ENCODE measurements at places on chromosomes 7 and 10. TPM values are rescaled to one million over a fixed set of nuclear protein-coding genes. Genes with fewer than 3 reads are reported as not detected.
A peak's percentile ranks its signal among the peaks of the same experiment; 100 is the strongest.

- no peaks in the 10 kb centered on the region for H3K27me3 ChIP-seq
- H3K4me3 ChIP-seq = peak overlapping the region; percentile 95
- H3K27ac ChIP-seq = peak overlapping the region; percentile 98
- peaks cover 55% of the 10 kb centered on the region for H3K4me1 ChIP-seq
Observed at GRCh38 chr7:23299770-23300300, 696 bp downstream of the MALSU1 start.

DNA sequence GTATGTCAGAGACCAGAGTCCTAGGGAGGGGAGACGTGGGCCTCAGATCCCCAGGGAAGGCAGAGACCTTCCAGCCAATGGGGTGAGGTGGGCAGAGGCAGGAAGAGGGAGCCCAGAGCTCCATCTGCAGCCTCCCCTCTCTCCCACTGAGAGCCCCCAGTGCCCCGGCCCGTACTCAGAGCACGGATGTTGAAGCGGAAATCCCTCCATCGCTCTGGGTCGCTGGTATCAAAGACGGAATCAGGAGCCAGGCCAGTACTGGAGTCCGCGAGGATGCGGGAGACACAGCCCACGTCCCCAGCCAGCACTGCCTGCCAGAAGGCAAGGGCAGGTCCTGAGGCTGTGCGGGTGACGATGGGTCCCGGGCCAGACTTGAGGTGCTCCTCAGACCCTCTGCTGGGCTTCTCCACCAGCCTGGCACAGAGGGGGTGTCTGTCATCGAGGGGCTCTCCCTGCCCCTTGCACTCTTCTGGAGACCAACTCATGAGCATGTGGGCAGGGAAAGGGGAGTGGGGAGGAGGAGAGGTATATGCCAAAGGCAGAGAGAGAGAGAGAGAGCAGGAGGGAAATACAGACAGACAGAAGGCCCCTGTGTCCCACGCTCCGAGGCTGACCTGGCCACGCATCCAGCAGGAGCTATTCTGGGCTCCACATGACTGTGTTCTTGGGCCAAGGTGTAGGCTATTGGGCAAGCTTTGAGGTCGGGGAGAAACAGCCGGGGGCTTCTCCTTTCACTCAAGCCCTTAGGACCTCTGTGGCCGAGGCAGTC is at the start of gene ASB10:
Gene ASB10, minus strand, starts transcription at position 611 of the 769 bp plus-strand sequence. Its CDS starts 120 bp downstream, at position 491.
- H3K36me3 ChIP-seq = no peaks in the 10 kb centered on the region
- H3K27ac ChIP-seq = no peak within 1 kb of the TSS
- DNase-seq = no peak
- no peak within 1 kb of the TSS for H3K4me3 ChIP-seq

DNA sequence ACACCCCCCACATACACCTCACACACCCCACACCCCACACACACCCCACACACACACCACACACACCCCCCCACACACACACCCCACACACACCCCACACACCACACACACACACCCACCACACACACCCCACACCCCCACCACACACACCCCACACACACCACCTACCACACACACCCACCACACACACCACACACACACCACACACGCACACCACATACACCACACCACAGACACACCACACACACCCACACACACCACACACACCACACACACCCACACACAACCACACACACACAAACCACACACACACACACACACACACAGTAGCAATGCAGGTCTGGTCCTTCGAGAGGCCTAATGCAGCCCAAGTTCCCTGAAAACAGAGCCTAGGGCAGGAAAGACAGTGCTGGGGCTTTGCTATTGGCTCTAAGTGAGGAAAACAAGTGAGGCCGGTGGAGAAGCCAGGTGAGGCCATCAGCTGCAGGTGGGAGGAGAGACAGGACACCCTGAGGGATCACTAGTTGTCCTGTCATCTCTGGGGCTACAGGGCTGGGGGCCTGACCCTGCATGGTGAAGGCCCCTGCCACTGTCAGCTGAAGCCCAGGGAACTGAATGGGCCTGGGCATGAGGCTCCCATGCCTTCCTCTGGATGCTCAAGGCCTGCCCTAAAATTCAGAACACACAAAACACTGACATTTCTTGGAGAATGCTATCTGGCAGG is 92.6 kb downstream of the CYTH3 start:
- H3K4me1 ChIP-seq = peaks cover 31% of the 10 kb centered on the region
- no peak for DNase-seq
- no peak overlapping the region for H3K27ac ChIP-seq

- DNase-seq = no peak
- no peaks in the 10 kb centered on the region for H3K27me3 ChIP-seq
- no peak overlapping the region for H3K27ac ChIP-seq
- no peaks in the 10 kb centered on the region for H3K36me3 ChIP-seq
- no peak overlapping the region for H3K4me3 ChIP-seq
Observed at GRCh38 chr7:46672861-46673260, 751.8 kb upstream of the IGFBP3 start.

GRCh38 chr7:132782777-132783640 is 206.7 kb upstream of the PLXNA4 start:
- peaks cover 5% of the 10 kb centered on the region for H3K27me3 ChIP-seq
- DNase-seq = peak; percentile 80
- peak overlapping the region; percentile 77 for H3K27ac ChIP-seq

DNA sequence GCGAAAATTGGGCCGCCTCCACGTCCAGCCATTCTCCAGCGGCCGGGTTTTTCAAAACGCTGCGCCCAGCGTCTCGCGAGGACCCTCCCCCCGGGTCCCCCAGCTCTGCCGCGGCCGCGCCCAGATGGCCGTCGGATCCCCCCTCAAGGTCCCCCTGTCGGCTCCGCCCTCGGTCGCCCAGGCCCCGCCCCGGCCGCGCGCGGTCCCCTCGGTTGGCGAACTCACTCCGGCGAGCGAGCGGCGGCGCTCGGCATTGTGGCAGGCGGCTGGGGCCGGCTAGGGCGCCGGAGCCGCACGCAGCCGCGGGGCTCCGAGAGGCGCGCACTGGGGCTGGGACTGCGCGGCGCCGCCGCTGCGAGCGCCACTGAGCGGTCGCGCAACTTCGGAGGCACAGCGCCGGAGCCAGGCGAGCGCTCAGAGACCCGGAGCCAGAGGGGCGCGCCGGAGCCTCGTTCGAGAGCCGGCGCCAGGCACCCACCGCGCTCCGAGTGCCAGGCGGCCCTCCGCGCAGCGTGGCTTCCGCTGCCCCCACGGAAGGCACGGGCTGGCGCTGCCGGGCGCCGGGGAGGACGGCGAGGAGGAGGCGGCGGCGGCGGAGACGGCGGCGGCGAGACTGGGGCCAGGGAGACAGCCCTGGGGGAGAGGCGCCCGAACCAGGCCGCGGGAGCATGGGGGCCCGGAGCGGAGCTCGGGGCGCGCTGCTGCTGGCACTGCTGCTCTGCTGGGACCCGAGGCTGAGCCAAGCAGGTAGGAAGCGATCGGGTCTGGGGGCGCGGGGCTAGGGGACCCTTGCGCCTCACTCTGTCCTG is at the start of gene UNC5B:
Gene UNC5B, plus strand, starts transcription at position 253 of the 809 bp plus-strand sequence. Its CDS starts 416 bp downstream, at position 669.
- H3K27me3 ChIP-seq = peaks cover 18% of the 10 kb centered on the region
- peaks cover 33% of the 10 kb centered on the region for H3K4me1 ChIP-seq
- no peak within 1 kb of the TSS for H3K27ac ChIP-seq
- DNase-seq = peak; percentile 81

- no peaks in the 10 kb centered on the region for H3K4me1 ChIP-seq
- no peak overlapping the region for H3K4me3 ChIP-seq
- no peak for DNase-seq
- H3K27ac ChIP-seq = no peak overlapping the region
Observed at GRCh38 chr7:73366127-73366526, 38.2 kb downstream of the FKBP6 start.

GRCh38 chr7:92753614-92754013 is 82.8 kb downstream of the CDK6 start:
- peak overlapping the region; percentile 49 for H3K4me3 ChIP-seq
- peaks cover 4% of the 10 kb centered on the region for H3K27me3 ChIP-seq
- H3K27ac ChIP-seq = peak overlapping the region; percentile 84
- no peak for DNase-seq
- H3K4me1 ChIP-seq = peaks cover 92% of the 10 kb centered on the region
- peaks cover 73% of the 10 kb centered on the region for H3K36me3 ChIP-seq

DNA sequence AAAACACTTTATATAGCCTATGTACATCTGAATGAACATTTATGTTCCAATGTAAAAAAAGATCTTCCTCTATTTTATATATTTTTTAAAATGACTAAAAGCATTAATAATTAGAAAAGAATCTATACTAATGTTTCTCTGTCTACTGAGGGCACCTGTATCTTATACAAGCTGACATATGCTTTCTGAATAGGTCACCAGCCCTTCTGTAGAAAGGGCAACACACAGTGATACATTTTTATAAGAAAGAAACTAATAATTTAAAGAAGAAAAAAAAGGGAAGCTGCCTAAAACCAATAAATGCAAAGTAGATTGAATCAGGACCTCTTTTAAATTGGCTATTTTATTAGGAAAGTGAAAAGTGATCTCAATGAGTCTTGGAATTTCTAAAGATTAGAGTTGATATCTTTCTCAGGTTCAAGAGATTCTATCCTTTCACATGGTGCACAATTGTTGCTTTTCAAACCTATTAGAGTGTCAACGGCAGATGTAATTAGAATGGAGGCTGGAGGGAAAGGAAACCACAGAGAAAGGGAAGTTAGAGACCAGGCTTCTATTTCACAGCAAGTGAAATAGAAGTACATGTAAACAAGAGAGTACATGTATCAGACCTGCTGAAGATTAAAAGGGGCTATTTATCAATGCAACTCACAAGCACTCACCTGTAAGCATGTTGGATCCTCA is 6.3 kb downstream of the MTPN start:
- peaks cover 29% of the 10 kb centered on the region for H3K36me3 ChIP-seq
- no peaks in the 10 kb centered on the region for H3K27me3 ChIP-seq
- H3K4me3 ChIP-seq = no peak overlapping the region
- H3K4me1 ChIP-seq = peaks cover 58% of the 10 kb centered on the region
- H3K27ac ChIP-seq = no peak overlapping the region

- no peaks in the 10 kb centered on the region for H3K36me3 ChIP-seq
- no peak overlapping the region for H3K4me3 ChIP-seq
- no peak overlapping the region for H3K27ac ChIP-seq
- no peak for DNase-seq
Observed at GRCh38 chr7:143518941-143519340, 41.3 kb downstream of the TAS2R41 start.

DNA sequence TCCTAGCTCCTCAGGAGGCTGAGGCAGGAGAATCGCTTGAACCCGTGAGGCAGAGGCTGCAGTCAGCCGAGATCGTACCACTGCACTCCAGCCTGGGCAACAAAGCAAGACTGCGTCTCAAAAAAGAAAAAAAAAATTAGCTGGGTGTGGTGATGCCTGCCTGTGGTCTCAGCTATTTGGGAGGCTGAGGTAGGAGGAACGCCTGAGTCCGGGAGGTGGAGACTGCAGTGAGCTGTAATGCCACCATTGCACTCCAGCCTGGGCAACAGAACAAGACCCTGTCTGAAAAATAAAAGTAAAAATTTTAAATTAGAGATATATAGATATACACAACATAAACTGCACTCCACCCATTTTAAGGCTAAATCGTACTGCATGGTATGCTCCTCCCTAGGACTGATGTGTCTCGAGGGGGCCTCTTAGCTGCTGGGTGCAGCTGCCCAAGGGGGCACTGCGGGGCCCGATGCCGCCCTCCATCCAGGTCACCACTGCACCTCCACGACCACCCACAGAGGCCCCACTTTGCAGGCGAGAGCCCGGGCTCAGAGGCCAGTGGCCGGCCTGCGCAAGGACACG is 40.9 kb upstream of the FOXK1 start:
- DNase-seq = no peak
- H3K27ac ChIP-seq = no peak overlapping the region

GRCh38 chr10:74921744-74922143 is 95.3 kb downstream of the KAT6B start:
- no peak for DNase-seq

GRCh38 chr10:103493916-103494877 is 692 bp downstream of the NEURL1 start:
- peaks cover 45% of the 10 kb centered on the region for H3K27me3 ChIP-seq
- H3K36me3 ChIP-seq = no peaks in the 10 kb centered on the region
- H3K4me1 ChIP-seq = peaks cover 33% of the 10 kb centered on the region
- no peak overlapping the region for H3K27ac ChIP-seq

- peaks cover 29% of the 10 kb centered on the region for H3K27me3 ChIP-seq
- H3K27ac ChIP-seq = no peak overlapping the region
- no peaks in the 10 kb centered on the region for H3K36me3 ChIP-seq
- no peak overlapping the region for H3K4me3 ChIP-seq
Observed at GRCh38 chr10:43352951-43353350, 18.5 kb upstream of the FXYD4 start.

DNA sequence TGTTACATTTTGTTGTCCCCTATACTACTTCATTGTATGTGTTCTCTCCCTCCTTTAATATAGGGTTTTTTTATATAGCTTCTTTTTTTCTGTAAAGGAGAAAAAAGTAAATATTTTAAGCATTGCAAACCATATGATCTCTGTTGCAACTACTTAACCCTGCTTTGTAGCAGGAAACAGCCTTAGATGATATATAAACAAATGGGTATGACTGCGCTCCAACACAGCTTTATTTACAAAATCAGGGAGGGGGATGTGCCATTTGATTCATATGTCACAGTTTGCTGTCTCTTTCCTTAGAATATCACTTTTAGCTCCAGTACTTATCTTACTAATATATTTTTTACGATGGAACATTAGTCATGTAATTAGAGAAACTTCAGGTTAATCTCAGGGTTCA is 155.2 kb upstream of the GNAI1 start:
- H3K36me3 ChIP-seq = peaks cover 25% of the 10 kb centered on the region
- H3K4me3 ChIP-seq = peak overlapping the region; percentile 18
- peaks cover 2% of the 10 kb centered on the region for H3K27me3 ChIP-seq
- H3K27ac ChIP-seq = peak overlapping the region; percentile 84

DNA sequence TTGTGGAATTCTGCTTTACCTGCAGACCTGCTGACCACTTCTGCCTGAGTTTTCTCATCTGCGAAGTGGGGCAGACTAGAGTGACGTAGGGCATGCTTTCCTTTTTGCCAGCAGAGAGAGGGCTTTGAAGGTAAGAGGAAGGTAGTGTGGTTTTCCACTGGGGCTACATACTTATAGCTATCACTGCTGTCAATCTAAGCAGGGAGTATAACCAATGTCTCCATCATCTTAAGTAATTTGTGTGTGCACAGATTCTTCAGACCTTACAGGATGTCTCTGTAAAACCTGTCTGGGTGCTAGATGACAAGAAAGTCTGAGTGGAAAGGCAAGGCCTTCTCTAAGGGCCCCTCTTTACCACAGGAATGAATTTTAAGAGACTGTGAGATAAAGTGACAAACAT is 106.8 kb downstream of the RBM20 start:
- DNase-seq = no peak
- no peak overlapping the region for H3K4me3 ChIP-seq
- H3K4me1 ChIP-seq = 0 out of 2 replicates have a peak, but pooled peaks cover 7% of the 10 kb centered on the region
- no peak overlapping the region for H3K27ac ChIP-seq
- peaks cover 16% of the 10 kb centered on the region for H3K27me3 ChIP-seq

- no peaks in the 10 kb centered on the region for H3K36me3 ChIP-seq
- H3K4me1 ChIP-seq = peaks cover 12% of the 10 kb centered on the region
- no peak for DNase-seq
- H3K27ac ChIP-seq = no peak overlapping the region
Observed at GRCh38 chr10:22252801-22253579, 35.2 kb upstream of the EBLN1 start.

The MYH16 gene
- not detected for total RNA-seq

The SLC26A3 gene
- total RNA-seq = not detected

The INPP5A gene
- 58.6 TPM for total RNA-seq

The TYSND1 gene
- 5.7 TPM for total RNA-seq

The CRYGN gene
- not detected for total RNA-seq
